ENCODE measurements at places on chromosomes 7 and 10.

GRCh38 chr7:142177869-142178268 is 66.4 kb downstream of the MGAM2 start:
- no peak for DNase-seq

GRCh38 chr7:19397911-19398310 is 252.7 kb upstream of the FERD3L start:
- no peak for DNase-seq

DNA sequence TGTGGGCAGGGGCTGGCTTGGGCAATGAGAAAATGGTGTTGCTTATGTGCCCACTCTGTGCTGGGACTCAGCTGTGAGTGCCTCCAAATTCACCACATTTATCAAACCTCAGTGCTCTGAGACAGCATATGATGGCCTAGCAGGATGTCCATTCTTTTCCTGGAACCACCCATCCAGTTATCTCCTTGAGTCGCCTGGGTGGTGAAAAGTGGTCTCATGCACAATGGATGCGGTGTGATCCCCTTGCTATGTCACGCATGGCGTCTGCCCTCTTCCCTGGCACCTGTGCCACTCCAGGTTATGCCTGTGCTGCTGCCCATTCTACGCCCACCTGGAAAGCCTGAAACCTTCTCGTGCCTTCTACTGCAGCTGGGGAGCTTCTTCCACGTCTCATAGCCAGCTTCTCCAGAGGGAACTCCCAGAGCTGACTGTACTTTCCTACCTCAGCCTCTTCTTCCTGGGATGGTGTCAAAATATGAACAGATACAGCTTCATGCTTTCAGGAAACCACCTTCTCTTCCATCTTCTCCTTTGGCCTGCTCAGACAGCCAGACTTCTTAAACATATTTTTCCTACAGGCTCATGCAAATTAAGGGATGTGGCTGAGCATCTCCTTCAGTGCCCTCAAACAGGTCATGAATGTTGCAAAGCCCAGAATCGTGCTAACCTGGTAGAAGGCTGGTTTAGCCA is 147.3 kb downstream of the PFKFB3 start:
- no peak for DNase-seq

DNA sequence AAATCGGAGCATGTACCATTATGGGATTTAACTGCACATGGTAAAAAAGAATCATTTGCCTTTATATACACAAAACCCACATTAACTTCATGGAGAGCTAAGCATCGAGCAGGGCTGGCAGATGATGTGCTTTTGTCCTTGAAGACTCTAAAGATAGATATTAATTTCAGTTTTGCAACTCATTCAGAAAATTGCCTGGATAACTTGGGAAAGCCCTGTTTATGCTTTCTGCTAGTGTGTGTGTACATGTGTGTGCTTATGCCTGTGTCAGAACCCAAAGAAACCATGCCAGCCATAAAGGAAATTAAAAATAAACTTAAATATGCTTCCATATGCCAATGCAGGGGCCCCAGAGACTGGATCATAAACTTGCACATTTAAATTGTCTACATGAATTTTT is 640.0 kb downstream of the PARD3 start:
- no peak for DNase-seq

- DNase-seq, result no peak
Measured at GRCh38 chr7:12220389-12221046, 9.4 kb downstream of the TMEM106B start.

GRCh38 chr10:944034-944831 is 12.7 kb upstream of the LARP4B start:
- DNase-seq, result no peak

- no peak for DNase-seq
Measured at GRCh38 chr7:1672851-1673486, 2.9 kb downstream of the ELFN1 start.

Data from stimulated activated CD4-positive, alpha-beta T cell treated with anti-CD3 and anti-CD28 coated beads, Interleukin-1b, Interleukin-23, amount 100 ng/mL, for 1 hour (primary cell).